ENCODE measurements at places on chromosomes 6 and 20.

- DNase-seq, result no peak
Measured at GRCh38 chr20:1309439-1309847, 19.5 kb downstream of the SDCBP2 start.

GRCh38 chr6:126963077-126963809 is 155.2 kb upstream of the RSPO3 start:
- no peak for DNase-seq

DNA sequence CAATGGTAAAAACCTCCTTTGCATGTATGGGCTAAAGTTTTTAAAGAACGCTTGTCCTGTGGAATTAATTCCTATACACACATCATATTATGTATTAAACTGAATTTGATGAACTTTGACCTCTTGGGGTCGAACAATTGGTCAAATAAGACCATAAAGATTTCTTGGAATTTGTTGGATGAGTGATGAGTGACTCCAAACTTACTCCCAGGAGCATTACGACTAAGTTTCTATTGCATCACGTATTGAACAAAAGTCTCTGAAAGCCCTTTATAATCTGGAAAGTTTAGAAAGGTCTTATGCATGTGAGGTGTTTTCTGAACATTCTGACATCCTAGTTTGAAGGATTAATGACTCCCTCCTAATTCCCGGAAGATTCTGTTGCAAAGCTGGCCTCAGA is 126.9 kb upstream of the BMP5 start:
- DNase-seq, result peak; percentile 22

DNA sequence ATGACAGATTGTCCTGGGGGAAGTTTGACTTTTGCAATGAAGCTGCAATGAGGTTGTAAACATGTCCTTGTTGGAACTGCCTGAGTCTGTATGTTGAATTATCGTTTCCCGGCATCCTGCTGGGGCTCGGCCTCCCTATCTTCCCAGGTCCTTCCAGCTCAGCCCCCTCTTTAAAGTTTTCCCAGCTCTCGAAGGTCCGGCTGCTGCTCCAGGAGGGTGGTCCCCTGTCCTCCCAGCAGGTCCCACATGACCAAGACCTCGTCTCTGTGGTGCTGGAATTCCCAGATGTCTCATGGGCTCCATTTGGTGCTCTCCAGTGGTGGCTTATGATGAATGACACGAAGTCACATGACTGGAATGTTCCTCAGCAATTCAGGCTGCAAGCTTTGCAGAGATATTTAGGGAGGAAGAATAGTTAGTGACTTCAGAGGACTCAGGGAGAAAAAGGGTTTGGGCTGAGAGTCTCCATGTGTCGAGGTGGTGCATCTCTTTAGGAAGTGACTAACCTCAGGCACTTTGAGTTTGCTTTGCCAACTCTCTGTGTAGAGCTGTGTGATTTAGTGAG is 21.4 kb downstream of the SMOC2 start:
- no peak for DNase-seq

DNA sequence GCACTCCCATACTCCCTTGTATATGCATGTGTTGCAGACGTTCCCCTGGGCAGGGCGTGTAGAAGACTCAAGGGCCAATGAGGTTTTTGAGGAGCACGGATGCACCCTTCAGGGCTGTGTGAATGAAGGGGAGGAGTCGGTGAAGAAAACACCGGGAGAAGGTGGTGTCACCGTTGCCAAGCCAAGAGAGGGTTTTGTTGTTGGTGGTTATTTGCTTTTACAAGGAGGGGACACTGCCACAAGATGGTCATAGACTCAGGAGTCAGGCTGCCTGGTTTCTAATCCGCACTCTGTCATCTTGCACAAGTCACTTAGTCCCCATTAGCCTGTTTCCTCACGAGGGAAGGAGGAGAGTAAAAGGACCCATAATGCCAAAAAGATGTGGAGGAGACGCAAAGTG is 124.0 kb downstream of the PXDC1 start:
- DNase-seq, result no peak

GRCh38 chr20:36573798-36574365 is 485 bp downstream of the TGIF2 start:
- DNase-seq, result no peak

GRCh38 chr6:80544555-80544954 is 438.1 kb downstream of the BCKDHB start:
- DNase-seq, result no peak

- peak; percentile 40 for DNase-seq
Measured at GRCh38 chr20:967796-968742, 34.0 kb downstream of the RSPO4 start.

- no peak for DNase-seq
Measured at GRCh38 chr6:161235776-161236633, 37.9 kb downstream of the AGPAT4 start.

GRCh38 chr20:21048841-21049273 is 57.3 kb downstream of the LINC00237 start:
- peak; percentile 12 for DNase-seq
